Activated CD8-positive, alpha-beta T cell treated with anti-CD3 and anti-CD28 coated beads, Interleukin-2, amount 10 ng/mL, durations not matched to agents 7 days and 5 days (primary cell): ENCODE measurements at places on chromosomes 6 and 20. TPM values are rescaled to one million over a fixed set of nuclear protein-coding genes. Genes with fewer than 3 reads are reported as not detected.

GRCh38 chr20:10655720-10656669 lies 17.8 kb downstream of the JAG1 start:
- no peak for DNase-seq

DNA sequence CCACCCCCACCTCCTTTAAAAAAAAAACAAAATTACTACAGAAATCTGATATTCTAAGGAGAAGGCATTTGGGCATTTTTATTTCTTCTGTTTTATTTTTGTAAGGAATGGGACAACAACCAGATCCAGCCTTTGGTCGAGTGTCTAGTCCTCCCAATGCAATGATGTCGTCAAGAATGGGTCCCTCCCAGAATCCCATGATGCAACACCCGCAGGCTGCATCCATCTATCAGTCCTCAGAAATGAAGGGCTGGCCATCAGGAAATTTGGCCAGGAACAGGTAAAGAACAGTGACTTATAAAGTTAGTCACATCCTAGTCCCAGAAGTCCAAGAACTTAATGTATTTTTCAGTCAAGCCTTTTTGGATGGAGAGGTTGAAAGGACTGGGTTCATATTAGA lies 133.0 kb downstream of the SULF2 start:
- no peak for DNase-seq

DNA sequence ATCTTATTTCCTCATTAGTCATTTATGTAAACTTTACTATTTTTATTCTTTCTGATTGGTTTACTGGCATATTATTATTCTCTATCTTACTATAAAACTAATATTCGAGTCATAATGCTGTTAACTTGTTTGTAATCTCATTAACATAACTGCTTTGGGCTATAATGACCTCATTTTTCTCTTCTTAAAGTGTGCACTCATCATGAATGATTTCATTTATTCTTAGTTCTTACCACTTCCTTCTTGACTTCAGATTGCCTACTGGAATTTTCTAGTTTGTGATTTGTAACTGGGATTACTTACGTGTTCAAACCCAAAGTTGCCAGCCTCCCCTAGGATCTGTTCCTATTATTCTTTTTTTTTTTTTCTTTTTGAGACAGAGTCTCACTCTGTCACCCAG lies 91.8 kb upstream of the TNFAIP3 start:
- DNase-seq: no peak

DNA sequence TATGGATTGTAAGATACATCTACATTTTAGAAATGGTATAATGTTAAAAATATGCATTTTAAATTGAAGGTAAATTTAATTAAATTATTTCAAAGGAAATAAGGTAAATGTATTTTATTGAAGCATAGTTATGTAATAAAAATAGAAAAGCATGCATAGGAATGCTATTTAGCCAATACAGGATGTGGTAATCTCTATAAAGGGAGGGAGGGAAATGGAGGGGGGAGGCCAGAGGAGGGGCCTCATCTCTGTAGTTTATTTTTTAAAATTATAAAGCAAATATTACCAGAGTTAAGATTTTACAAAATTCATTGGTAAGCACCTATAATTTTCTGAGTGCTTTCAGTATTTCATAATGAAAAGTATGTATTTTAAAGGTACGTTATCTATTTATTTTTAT lies 27.2 kb downstream of the SLC16A10 start:
- no peak for DNase-seq

Gene ZFP57
- not detected for total RNA-seq
